ENCODE measurements at places on chromosomes 3 and 15.
A peak's percentile ranks its signal among the peaks of the same experiment; 100 is the strongest.

- DNase-seq = peak; percentile 50
These were observed 247.7 kb upstream of the CDIN1 start for GRCh38 chr15:36331531-36332275.

DNA sequence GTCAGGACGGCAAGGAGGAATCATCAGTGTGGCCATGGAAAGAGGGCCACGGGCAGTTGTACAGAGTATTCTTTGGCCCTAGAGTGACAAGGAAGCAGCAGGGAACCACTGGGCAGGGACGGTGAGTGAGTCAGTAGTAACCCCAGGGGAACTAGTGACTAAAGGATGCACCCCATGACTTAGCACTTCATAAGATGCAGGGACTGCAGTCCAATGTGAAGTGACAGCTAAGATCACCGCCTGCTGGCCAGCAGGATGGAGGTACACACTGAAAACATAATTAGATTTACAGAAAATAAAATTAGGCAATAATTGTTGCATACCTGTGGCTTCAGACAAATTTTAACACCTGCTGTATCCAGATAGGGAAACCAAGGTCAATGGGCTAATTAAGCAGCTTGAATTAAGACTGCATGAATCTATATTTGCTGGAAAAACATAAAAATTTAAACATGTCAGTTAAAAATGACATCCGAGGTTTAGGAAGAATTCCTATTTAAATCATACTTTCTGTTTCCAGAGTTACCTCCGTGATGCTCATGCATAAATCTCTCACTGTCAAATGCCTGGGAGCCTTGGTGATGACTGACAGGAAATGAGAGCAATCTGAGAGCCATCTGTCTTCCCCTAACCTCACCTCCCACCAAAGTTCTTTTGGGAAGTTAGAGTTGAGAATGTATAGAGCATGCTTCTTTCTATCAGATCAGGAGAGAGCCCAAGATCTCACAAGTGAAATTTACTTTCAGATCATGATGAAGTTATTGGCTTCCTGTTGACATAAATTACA, 56.5 kb downstream of the DCLK3 start:
- DNase-seq = peak; percentile 84

DNA sequence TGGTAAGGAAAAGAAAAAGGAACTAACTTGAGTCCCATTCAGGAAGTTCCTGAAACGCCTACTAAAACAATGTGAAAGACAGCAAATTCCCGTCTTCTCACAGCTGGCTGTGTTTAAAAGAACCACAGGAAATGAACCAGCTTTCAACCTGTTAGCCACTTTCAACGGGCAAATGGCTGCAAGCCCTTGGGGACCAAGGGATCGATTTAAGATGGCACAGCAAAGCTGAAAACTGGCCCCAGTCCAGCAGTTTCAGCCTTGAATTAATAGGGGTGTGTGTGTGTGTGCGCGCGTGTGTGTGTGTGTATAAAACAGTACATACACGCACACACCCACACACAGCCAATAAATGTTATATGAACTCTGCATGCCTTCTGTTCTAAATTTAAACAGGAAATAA, 168.7 kb upstream of the TMCO5A start:
- peak; percentile 13 for DNase-seq

GRCh38 chr15:99122831-99123712, 18.2 kb downstream of the SYNM start:
- no peak for DNase-seq

DNA sequence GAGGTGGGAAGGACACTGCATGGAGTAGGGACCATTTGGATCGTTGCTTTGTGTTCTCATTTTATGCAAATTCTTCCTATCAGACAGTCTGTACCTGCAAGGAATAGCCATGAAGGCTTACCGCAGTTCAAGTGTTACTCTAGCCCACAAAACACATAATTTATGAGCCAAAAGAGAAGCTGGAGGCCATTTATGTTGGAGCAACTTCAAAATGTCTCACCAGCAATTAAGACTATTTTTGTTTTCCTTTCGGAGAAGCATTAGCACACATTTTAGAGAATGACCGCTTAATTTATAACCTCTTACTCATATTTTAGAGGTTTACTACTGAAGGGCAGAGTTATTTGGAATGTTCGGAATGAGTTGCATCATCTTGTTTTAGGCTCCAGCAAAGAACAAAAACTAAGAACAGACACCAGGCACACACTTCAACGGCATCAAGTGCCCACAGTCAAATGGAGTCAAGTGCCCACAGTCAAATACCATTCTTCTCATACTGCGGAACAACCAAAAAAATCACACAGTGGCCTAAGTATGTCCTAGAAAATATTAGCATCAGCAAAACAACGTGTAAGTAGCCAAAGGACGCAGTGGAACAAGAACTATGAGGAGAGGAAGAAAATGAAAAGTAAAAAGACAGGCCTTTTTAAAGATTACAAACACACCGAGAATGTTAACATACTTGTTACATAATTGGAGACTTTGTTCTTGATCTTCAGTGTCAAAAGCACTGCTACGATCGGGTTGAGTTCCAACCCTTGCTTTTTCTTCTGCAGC, 17.5 kb upstream of the GOLGA8J start:
- peak; percentile 92 for DNase-seq

GRCh38 chr3:177381070-177381469, 183.8 kb upstream of the TBL1XR1 start:
- no peak for DNase-seq

DNA sequence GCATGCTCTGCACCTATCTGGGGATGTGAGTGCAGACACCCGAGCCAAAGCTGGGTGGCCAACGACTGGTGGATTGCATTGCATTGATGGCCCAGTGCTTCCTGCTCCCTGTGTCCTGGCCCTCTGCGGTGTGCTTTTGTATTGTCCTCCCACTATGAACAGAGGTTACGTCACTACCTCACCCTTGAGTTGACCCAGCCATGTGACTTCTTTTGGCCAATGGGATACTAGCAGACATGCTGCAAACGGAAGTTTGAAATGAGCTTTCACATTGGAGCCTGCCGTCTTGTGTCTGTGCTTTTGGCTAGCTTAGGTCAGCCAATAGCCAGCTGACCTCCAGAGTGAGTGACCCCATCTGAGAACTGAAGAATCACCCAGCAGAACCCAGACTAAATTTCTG, 15.3 kb upstream of the TBC1D21 start:
- no peak for DNase-seq

DNA sequence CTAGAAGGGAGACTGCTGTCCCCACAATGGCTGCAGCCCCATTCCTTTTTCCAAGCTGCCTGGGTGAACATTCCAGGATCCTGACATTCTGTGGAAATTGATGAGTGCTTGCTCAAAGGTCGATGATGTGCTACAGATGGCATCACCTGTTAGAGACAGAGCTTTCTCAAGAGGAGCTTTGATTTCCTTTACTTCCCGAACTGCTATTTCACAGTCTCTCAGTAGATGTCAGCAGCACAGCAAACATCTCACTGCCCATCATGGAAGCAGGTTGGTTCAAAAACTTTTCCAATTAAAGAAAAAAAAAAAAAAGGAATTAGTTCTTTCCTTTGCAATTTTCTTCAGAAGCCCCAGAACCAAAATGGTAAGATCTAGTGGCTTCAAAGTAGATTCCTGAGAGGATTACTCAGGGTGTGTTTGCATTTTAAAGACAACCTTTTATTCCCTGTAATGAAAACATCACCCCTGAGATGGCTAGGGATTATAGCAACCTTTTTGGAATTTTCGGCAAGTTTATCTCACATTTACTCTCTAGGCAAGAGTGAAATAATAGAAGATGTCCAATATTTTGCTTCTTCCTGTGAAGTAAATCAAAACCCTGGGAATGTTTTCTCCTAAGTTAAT, 44.8 kb downstream of the POLR2M start:
- DNase-seq = peak; percentile 59

DNA sequence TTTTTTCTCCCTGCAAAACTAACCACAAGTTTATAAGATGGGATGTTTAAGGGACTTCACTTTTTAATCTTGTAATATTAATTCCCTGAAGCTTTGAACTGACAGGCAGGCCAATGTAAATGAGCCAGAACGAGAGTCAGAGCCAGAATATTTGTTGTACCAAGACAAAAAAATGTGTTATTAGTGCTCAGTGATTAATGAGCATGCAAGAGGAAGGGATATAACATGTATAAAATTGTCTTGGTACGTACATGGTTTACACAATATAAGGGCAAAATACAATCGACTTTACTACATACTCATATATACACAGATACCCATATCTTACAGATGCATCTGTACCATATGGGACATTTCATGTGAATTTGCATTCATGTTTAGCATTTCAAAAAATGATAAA, 331.2 kb downstream of the MECOM start:
- no peak for DNase-seq

- DNase-seq = no peak
These were observed 127.9 kb downstream of the GADL1 start for GRCh38 chr3:30766522-30766921.

DNA sequence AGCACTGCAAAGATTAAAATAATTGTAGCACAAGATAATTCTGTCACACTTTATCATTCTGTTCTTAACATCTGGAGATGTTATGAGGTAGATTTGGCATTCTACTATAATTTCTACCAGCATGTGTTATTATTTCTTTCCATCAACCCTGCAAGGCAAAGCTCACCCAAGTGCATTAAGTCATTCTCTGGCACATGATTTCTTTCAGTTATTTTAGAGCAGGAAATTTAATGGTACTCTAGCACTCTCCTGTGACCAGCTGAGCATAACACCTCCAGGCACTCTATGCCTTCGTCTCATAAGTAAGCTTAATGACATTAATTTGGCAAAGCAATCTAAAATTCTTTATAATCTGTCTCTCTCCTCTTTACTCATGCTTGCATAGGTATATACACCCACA, 300.2 kb upstream of the GPR149 start:
- DNase-seq = no peak

- DNase-seq = no peak
These were observed 153.8 kb downstream of the EBLN2 start for GRCh38 chr3:73215281-73215680.

DNA sequence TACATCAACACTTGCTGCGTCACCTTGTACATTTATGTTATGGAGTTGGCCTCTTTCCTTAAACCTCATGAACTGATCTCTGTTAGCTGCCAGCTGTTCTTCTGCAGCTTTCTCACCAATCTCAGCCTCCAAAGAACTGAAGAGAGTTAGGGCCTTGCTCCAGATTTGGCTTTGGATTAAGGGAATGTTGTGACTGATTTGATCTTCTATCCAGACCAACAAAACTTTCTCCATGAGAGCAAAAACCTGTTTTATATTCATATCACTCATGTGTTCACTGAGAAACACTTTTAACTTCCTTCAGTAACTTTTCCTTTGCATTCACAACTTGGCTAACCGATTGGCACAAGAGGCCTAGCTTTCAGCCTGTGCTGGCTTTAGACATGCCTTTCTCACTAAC, 1156.0 kb upstream of the CADM2 start:
- no peak for DNase-seq

GRCh38 chr3:143302638-143303171, 183.1 kb downstream of the CHST2 start:
- DNase-seq = peak; percentile 83

DNA sequence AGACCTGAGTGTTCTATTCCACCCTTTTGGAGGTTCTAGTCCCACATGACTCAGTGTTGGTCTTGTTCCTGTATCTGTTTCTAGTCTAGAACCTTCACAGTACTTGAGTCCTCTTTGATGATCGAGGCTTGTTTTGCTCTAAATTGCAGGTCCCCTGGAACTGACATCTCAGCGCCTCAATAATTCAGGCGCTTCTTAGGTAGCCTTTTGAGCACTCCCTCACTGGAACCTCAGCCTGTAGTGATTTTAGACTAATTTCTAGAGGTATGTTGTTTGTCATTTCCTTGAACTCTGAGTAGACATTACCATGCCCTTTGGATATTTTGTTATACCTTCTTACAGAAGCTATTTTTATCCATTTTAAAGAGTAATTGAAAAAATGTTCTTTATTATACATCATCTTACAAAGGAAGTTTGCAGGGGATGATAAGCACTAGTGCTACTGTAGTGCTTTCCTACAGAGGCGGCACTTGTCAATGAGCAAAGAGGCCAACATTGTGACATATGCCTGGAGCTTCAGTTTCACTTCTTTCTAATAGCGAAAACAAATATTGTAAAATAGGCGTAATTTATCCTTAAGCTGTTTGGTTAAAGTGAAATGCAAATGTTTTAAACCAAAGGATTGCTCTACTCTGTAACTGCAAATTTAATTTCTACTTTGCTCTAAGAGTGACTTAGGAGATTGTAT, 75.7 kb downstream of the EFL1 start:
- no peak for DNase-seq

DNA sequence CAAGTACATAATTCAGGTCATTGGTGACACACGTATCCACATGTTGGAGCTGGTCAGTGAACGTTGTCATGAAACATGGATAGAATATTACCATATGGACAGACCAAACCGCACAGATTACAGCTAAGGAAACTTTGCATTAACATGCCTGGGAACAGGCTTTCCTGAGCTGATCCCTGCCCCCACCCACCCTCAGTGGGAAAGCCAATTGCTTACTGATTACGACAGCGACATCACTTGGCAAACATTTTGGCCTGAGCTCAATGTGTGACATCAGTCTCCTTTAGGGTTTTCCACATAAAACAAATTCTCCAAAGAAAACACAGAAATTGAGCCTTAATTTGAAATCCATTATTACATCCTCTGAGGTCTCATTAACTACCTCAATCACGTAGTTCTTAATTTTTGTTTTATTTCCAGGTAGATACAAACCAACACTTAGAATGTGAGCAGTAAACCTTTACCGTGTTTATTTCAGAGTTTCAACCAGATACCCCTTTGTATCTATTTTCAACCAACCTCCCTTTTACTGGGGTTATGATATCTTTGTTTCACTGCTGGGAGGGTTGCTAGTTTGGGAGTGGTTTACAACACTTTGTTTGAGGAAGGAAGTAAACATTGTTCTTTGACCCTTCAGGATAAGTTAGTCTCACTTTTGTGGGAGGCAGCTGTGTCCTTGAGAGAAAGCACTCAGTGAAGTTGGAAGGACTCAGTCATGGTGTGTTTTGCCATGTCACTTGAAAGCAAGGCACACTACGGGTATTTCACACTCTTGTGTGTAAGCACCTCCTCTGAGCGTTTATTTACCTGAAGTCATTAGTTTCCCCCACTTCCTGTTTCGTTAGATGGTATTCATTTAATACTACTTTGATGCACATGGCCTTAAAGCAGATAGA, 103.1 kb downstream of the CMSS1 start:
- DNase-seq = peak; percentile 80

- DNase-seq = no peak
These were observed 3.1 kb upstream of the TWF2 start for GRCh38 chr3:52242039-52242438.

DNA sequence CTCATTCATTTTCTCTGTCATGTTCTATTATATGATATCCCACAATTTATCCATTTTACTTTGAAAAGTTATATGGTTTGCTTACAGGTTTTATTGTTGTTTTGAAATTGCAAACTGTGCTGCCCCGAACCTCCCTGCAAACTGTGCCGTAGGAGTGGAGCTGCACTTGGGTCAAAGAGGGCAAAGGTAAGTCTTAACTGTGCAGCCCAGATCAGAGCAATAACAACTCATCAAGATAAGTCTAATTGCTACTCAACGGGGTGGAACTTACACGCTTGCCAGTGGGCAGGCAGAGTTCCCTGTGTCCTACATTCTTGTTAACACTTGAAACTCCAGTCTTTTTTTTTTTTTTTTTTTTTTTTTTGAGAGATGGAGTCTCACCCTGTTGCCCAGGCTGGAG, 33.2 kb downstream of the ZDHHC19 start:
- DNase-seq = no peak

- DNase-seq = peak; percentile 68
These were observed 6.9 kb downstream of the SLC38A3 start for GRCh38 chr3:50211930-50212329.
